ENCODE measurements at places on chromosomes 3 and 15.

- DNase-seq: no peak
Measured at GRCh38 chr3:3627114-3627513, 172.1 kb upstream of the LRRN1 start.

GRCh38 chr3:4460334-4460733 lies 6.7 kb downstream of the SUMF1 start:
- no peak for DNase-seq

GRCh38 chr3:140428380-140428779 lies 249.5 kb upstream of the TRIM42 start:
- no peak for DNase-seq

- DNase-seq: no peak
Measured at GRCh38 chr3:73136941-73137340, 75.5 kb downstream of the EBLN2 start.

GRCh38 chr3:46847744-46848143 lies 15.5 kb downstream of the MYL3 start:
- DNase-seq: no peak

DNA sequence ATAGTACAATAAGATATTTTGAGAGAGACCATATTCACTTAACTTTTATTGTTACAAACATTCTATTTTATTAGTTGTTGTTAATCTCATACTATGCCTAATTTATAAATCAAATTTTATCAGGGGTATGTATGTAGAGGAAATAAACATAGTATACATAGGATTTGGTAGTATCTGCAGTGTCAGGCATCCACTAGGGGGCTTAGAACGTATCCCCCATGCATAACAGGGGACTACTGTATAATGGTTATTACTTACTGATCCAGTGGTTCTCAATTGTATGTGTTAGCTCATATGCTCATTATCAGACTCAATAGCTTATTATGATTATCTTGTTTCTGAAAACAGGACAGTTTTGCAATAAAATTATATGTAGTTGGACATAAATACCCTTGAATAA lies 27.6 kb downstream of the CMC1 start:
- no peak for DNase-seq

DNA sequence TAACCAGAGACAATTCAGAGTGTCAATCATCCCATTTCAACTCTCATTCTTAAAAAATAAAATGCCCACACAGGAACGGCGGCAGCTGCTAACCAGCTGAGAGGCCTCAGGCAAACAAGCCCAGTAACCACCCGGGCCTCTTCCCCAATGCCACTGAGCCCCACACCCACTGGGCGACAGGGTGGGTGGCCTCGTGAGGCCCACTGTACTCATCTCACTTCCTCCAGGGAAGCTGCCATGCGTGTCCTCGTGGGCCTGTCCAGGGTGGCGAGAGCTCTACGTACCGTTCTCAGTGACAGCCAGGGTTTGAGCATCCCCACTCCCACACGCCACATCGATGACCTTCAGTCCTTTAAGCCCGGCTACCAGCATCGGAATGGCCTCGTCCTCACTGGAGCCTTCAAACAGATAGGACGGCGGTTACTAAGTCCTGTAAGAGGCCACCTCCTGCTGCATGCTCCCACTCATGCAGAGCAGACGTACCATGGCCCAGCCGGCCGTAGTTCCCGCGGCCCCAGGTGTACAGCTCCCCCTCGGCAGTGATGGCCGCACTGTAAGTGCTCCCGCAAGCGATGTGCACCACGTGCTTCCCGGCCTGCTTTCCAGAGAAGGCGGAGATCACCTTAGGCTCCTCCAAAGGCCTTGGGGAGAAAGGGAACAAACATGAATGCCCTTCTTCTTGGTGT lies 56.5 kb downstream of the HERC2 start:
- no peak for DNase-seq

DNA sequence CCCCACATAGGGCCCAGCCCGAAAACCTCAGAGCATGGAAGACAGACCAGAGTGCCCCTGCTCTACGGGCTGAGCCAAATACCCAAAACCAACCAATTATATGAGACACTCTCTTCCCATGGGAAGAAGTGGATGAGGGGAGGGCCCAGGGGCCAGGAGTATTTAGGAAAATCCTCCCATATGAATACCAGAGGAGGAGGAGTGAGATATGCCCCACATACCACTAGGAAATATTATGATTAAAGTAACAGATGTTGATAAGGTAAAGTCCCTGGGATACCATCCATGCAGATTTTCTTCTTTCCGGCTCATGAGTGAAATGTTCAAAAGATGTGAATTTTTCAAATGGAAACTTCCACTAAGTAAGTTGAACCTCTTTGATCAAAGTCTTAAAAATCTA lies 50.4 kb downstream of the MESD start:
- DNase-seq: no peak

DNA sequence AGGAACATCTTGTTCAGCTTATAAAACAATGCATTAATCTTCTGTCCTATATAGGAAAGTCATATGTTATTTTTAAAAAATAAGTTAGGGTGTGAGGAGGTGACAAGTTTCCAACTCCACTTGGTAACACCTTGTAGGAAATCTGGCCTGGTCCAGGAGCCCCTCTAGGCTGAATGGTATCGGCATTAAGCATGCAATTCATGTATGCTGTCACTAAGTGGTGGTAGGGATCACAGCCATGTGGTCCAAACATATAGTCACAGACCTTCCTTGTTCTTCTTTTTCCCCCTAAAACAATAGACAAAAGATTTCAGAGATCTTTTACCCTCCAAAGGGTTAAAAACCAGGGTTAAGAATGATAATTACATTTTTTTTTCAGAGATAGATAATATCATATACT lies 4.2 kb upstream of the APBA2 start:
- DNase-seq: no peak

DNA sequence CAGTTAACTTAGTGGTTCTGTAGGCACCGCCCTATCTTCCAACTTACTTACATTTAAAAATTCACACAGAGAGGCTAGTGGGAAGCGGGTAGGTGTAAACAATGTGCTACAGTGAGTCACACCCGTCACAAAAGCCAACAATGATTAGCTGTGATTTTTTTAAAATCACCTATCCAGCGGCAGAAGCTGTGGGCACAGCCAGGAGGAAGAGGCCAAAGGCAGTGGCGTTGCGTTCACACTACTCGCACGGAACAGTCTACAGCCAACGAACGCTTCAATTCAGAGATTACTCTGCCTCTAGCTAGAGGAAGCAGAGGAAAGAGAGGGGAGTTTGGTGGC lies 2.5 kb upstream of the NLGN1 start:
- no peak for DNase-seq

GRCh38 chr15:92809880-92810361 lies 90.2 kb upstream of the CHD2 start:
- no peak for DNase-seq

- no peak for DNase-seq
Measured at GRCh38 chr3:100245927-100246326, 14.9 kb upstream of the TBC1D23 start.

GRCh38 chr3:120435621-120436020 lies 15.2 kb downstream of the FSTL1 start:
- DNase-seq: no peak

- DNase-seq: no peak
Measured at GRCh38 chr3:28836199-28836598, 444.7 kb upstream of the RBMS3 start.

GRCh38 chr3:43152649-43153048 lies 46.8 kb upstream of the POMGNT2 start:
- DNase-seq: no peak

GRCh38 chr3:79586232-79586631 lies 181.6 kb downstream of the ROBO1 start:
- no peak for DNase-seq

DNA sequence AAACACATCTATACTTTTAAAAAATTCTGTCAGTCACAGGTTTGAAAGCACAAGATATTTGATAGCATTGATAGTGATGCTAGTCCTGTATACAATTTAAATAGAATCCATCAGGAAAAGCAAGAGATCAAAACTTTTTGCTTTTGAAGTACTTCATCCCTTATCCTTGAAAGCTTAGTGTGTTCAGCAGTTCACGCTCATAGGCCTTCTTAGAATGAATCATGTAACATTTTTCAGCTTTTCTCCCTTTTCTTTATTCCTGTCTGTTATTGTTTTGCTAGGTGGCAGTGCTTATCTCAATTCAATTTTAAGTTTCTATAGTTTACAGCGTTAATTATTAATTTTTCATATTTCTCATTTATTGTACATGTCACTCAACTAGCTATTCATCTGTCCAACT lies 69.1 kb downstream of the FGF7 start:
- no peak for DNase-seq

DNA sequence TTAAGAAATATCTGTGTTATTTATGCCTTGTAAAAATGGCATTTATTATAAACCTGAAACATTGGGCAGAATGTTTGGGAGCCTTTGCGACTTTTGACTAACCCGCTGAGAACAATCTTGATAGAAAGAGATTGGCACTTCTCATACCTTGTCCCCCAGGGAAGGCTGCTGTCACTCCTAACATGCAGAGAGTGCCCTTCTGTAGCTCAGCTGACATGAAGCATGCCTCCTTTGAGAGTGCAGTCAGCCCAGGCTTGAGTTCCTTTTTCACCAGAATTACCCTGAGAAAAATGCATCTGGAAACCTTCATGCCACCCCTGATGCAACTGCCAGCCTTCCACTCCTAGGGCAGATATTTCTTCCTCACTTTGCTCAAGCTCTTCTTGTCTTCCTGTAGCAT lies 569.2 kb upstream of the ARPP21 start:
- no peak for DNase-seq

DNA sequence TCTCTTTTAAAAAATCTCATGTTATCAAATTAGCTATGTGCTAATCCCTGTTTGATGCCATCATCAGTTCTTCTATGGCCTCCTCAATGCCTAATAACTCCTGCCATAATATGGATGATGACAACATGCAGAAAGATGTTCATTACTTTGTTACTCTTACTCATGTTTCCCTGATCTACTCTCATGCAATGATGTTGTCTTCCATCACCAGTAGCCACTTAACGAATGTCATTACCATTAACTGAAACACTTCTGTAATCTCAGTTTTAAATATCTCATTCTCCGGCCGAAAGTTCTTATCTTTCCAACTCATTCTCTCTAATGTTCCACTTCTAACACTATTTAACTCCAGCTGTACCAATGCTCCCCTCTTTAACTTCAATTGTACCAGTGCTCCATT lies 1187.7 kb downstream of the OTOL1 start:
- no peak for DNase-seq

DNA sequence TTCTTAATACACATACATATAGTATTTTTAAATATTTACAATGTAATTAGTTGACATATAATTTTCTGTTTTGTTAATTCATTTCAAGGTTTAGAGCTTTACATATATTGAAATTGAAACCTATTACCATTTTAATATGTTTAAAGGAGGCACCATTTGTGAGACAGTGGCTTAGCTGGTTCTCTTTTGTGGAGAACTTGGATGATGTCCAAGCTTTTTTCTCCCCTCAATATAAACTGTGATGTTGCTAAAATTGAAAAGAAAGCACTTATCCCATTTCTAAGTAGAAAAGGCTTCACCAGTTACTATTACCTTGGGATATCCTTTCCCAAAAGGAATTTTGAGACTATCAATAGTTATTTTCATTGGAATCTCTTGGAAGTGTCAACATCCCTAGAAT lies 707.2 kb downstream of the NTRK3 start:
- DNase-seq: no peak

DNA sequence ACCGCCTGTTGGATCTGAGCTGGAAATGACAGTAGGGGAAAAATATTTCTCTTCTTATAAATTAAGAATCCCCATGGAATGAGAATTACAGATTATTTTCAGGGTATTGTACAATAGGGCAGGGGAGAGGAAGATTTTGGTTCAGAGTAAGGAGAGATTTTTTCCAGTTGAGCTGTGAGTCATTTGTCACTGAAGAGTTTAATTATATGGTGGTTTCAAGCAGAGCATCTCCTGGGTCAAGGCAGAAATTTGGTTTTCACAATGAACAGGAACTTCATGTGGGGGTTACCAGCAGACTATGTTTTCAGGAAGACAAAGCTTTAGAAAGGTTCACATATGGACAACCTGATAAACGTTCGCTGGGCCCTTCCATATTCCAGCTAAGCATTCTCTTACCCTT lies 182.8 kb upstream of the NR2E3 start:
- no peak for DNase-seq

GRCh38 chr3:2096216-2096615 lies 2.5 kb upstream of the CNTN4 start:
- no peak for DNase-seq

- DNase-seq: no peak
Measured at GRCh38 chr15:57146506-57147201, 228.2 kb downstream of the TCF12 start.

- DNase-seq: no peak
Measured at GRCh38 chr15:72590427-72590826, 64.1 kb upstream of the GOLGA6B start.

GRCh38 chr3:120524171-120524923 lies 71.8 kb upstream of the NDUFB4 start:
- DNase-seq: no peak

DNA sequence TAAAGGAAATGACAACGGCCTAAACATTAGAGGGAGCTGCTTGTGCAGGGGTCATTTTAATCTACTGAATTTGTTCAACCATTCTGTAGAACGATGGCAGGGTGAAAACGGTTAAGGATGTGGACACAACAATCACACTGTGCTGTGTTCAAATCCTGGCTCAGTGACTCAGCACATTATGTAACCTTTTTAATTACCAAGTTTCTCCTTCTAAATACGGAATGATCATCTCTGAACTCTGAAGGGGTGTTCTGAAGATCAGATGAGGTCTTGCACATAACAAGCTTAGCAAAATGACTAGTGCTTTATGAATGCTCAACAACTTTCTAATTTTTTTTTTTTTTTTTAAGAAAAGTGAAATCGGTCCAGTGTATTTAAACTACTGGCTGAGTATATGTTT lies 592.8 kb downstream of the FOXP1 start:
- no peak for DNase-seq

DNA sequence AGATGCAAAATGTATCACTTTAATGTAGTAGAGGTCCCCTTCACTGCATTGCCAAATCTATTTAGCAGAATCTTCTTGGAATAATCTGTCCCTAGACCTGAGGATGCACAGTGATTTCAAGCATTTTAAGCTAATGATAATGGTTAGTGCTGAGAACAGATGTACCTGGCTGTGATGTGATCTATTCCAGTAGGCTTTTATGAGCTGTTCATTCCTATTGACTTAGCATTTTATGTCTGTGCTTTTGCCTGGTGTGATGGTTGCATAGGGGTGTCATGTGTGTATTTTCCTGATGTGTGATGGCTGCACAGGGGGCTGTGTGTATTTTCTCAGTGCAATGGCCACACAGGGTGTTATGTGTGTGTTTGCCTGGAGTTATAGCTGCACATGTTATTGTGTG lies 272.9 kb downstream of the TIGIT start:
- DNase-seq: no peak

DNA sequence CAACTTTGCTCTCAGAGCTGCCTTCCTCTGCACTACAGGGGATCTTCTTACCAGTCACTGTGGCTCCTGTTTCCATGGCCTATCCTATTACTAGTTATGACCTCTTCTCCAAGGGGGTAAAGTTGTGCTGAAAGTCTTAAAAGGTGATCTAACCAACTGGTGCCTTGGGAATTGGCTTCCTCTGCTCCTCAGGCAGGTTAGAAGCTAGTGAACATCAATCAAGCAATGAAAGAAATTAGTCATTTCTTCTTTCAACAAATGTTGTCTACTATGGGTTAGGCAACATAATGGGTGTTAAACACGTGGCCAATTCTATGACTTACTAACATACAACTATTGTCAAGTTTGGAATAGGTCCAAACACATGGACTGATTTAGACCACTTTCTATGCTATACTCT lies 571.4 kb upstream of the NAALADL2 start:
- DNase-seq: no peak

GRCh38 chr3:177610262-177610661 lies 413.0 kb upstream of the TBL1XR1 start:
- DNase-seq: no peak

- DNase-seq: no peak
Measured at GRCh38 chr3:71491154-71491752, 92.3 kb downstream of the FOXP1 start.

Measured in stimulated activated CD4-positive, alpha-beta T cell treated with anti-CD3 and anti-CD28 coated beads, Interleukin-12 subunit alpha, Interleukin-12 subunit beta, amount 100 ng/mL, for 24 hours (primary cell).